HAP-1 (cell line): ENCODE measurements at places on chromosomes 5 and 9.

DNA sequence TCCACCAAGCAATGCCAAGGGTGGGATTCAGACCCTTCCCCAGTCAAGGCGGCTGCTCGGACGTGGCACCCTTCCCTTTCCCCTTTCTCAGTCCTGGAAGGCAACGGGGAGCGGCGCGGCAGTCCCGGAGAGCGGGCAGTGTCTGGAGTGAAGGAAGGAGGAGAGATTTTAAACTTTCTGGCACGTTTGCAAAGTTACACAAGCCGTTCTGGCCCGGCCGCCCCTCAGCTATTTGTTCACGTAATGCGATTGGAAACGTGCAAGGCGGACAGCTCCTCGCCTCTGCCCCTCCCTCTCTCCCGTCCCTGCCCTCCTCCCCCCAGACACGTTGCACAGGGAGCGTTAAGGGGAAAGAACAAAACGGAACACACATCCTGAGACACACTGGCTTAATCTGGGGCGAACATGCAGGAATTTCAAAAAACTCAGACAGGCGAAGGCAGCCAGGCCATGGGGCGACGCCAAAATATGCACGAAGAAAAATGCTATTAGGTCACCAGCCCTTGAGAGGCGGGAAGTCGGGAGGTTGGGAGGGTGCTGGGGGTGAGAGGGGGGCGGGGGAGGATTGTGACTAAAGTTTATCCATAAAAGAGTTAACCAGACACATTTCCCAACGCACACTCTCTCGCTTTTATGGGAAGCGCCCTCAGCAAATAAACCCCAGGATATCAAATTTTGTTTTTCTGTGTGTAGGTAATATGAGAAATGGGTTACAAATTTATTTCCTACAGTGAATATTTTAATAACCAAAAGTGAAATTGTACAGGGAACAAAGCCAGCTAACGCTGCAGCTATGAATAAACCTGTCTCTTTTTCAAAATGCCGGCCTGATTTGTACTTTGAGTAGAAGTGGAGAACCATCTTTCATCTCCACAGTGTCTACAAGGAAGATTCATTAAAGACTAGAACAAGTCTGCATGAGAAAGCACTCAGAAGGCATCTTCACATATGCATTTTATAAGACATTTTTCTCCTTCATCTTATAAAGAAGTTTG, at the start of gene LOX:
Gene LOX, minus strand, starts transcription at position 144 of the 995 bp plus-strand sequence. CDS start 274 bp downstream, outside the sequence.
- peak; percentile 85 for DNase-seq

GRCh38 chr5:168836603-168837231, 257.5 kb upstream of the PANK3 start:
- no peak for DNase-seq

DNA sequence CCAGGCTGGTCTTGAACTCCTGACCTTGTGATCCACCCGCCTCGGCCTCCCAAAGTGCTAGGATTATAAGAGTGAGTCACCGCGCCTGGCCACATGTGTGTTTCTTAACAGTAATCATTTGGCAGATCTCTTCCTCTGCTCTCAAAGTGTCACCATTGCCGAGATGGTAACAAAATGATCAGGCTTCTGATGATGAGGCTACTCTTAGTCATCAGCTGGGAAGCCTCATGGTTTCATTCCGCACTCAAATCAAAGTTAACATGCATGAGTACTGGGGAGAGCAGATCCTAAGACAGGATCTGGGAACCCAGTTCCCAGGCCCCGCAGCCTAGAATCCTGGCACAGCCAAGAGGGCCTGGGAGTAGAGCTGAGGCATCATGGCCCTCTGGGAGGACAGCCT, 27.4 kb downstream of the BARHL1 start:
- DNase-seq, result no peak

DNA sequence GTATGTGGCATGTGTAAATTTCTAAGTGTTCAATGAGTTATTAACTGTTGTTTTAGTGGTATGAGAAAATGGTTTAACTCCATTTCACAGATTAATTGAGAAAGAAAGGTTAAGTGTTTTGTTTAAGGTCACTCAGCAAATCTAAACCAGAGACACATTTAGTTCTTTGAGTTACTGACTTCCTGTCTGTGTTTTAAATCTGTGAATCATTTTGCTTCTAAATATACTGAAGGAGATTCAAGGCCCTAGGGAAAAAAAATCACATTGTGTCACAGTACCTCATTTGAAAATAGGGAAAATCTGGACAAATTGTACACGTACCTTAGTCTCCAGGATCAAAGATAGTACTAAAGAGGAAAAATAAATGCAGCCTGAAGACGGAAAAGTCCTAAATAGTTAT, 368.2 kb downstream of the TMEM161B start:
- no peak for DNase-seq

DNA sequence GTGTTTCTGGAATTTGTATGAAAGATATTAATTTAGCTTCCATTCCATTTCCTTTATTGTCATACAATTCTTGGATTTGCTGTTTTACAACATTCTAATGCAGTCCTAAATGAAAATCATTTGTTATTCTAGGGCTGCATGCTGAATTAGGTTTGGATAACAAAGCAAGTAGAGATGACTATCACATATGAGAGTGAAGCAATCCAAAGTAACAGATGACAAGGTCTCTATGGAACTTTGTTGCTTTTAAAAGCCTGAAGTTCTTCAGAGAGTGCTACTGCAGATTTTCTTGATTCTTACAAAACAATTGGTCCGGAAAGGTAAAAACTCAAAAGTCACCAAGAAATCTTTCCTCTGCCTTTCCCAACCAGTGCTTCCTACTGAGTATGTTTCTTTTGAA, 56.9 kb upstream of the VCAN start:
- peak; percentile 10 for DNase-seq

DNA sequence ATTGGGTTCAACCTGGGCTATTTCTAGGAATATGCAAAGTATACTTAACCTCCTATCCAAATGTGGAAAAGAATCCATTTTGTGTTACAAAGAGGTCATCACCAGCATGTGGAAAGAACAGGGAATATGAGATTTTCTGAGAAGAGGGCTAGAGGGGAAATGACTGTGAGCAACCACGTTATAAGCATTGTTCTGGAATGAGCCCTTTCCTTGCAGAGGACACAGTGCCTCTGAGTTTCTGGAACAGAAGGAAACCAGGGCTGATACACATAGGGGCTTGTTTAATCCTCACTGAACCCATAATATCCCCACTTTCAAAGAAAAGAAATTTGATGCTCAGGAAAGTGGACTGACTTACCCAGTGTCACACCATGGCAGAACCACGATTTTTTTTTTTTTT, 53.0 kb downstream of the SFXN1 start:
- no peak for DNase-seq

DNA sequence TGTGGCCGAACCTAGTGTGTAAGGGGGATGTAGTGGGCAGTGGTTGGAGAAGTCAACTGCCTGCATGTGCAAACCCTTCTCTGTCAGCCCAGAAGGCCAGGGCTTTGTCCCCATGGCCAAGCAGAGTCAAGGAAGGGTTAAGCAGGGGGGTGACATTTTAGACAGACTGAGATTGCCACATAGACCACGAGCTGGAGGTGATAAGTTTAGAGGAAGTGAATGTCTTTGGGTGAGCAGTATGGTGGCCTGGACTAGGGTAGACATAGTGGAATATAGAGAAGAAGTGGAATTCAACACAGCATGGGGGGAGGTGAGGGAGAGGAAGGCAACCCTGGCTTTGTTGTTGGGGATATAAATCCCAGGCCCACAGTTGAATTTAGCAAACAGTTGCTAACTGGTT, 38.7 kb upstream of the CDKN2AIPNL start:
- DNase-seq, result no peak

DNA sequence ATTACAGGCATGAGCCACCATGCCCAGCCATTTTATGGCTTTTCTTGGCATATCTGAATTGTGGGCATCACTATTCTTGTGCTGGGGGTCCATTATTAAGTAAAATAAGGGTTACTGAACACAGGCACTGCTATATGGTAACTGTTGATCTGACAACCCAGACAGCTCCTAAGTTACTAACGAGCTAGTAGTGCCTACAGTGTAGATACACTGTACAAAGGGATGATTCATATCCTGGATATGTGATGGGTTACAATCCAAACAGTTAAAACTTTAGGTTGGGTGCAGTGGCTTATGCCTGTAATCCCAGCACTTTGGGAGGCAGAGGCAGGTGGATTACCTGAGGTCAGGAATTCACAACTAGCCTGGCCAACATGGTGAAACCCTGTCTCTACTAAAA, 4.3 kb downstream of the CD14 start:
- DNase-seq, result no peak

- no peak for DNase-seq
Measured at GRCh38 chr9:37444890-37445289, 20.4 kb downstream of the ZBTB5 start.

GRCh38 chr5:32760091-32760509, 49.0 kb downstream of the NPR3 start:
- DNase-seq, result no peak

GRCh38 chr5:181207214-181207959, 2.4 kb upstream of the TRIM7 start:
- peak; percentile 88 for DNase-seq

- DNase-seq, result no peak
Measured at GRCh38 chr9:89706086-89706485, 101.3 kb downstream of the GADD45G start.

DNA sequence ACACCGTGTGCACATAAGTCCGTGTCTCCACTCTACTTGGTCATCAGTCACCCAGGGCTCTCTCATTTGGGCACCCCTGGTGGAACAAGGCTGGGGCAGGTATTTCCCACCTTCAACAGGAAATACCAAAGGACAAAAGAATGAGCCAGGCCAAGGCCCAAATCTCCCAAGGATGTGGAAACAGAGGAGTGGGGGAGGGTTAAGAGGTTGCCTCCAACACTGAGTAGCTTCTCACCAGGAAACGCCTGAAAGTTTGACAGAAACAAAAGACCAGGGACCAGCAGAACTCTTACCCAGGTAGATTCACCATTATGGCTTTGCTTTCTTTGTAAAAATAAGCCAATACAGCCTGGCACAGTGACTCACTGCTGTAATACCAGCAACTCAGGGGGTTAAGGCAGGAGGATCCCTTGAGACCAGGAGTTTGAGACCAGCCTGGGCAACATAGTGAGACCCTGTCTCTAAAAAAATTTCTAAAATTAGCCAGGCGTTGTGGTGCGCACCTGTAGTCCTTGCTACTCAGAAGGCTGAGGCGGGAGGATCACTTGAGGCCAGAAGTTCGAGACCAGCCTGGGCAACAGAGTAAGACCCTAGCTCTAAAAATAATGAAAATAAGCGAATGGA, 12.7 kb downstream of the SLC1A3 start:
- no peak for DNase-seq

DNA sequence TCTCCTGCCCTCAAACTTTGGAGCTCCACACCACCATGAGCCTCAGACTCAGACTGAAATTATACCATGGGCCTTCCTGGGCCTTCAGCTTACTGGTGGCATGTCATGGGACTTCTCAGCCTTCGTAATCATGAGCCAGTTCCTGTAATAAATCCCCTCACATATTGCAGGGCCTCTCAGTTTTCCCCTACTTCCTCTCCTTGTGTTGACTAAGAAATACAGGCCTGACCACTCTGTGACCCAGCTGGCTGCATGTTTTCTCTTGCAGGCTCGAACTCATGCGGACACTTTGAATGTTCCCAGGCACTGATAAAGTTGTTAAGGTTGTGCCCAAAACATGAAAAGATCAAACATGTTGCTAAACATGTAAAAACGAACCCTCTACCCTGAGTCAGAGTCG, 26.2 kb upstream of the SHC3 start:
- DNase-seq, result no peak

DNA sequence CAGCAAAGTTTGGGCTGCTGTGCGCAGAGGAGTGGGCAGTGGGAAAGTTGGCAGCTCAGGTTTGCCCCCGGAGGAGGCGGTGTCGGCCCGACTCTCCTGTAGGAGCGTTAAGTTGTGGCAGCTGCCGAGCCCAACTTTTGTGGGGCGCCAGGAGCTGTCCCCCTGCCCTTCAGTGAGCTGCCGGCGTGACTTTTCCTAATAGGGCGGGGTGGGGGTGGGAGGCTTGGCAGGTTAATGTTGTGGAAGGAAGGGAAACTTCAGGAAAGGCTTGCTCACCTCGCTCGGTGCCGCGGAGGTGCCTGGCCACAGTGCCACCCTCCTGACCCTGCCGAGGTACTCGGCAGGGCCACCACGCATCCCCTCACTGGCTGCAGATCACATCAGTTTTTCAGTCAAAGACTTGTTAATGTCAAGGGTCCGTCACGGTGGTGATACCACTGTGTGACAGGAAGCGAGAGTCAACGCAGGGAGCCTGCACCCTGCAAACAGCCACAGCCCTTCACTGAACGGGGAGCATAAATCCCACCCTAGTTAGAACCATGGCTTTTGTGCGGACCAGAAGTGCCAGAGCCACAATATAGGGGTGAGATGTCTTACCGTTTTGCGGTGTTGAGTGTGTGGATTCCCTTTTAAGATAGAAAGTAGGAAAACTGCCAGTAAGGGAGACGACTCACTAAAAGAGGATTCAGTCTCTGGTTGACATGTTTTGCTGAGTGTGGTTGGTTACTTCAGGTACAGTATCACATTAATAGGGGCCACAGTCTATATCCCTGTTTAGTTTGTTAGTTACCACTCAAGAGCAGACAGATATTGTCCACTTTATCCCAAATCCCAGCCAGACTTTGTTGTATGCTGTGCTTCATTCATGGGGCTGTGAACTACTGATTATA, 796 bp downstream of the LNPEP start:
- no peak for DNase-seq

GRCh38 chr9:71984831-71985281, 73.4 kb downstream of the C9orf85 start:
- no peak for DNase-seq

DNA sequence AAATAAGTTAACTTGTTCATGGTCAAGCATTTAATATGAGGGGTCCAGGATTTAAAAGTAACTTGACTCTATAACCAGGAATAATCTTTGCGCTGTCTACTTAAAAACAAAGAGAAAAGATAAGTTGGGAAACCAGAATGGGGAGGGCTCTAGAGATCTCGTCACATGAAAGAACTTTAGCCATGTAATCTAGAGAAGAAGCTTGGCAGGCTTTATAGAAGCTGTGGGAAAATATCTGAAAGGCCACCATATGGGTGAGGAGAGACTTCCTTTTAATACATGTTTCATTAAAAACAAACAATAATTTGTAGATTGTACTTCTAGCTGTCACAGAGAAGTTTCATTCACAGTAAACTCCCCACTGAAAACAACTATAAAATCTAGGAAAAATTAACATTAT, 46.7 kb upstream of the PPP1R2B start:
- no peak for DNase-seq

GRCh38 chr5:116084287-116084691, 536 bp upstream of the COMMD10 start:
- DNase-seq, result no peak

GRCh38 chr9:111970827-111971226, 74.2 kb downstream of the UGCG start:
- no peak for DNase-seq

DNA sequence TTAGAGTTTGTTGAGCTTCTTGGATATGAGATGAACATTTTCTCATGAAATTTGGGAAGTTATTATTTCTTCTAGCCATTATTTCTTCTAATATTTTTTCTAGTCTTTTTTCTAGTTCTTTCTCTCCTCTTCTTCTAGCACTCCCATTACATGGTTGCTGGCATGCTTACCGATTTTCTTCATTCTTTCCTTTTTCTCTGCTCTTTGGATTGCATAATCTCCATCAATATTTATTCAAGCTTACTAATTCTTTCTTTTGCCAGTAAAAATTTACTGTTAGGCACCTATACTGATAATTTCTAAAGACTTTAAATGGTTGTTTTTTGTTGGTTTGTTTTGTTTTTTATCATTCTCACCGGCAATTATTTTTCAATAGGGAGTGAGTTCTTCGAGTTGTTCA, 114.8 kb upstream of the RASEF start:
- no peak for DNase-seq
